ENCODE measurements at places on chromosomes 2 and 18.

DNA sequence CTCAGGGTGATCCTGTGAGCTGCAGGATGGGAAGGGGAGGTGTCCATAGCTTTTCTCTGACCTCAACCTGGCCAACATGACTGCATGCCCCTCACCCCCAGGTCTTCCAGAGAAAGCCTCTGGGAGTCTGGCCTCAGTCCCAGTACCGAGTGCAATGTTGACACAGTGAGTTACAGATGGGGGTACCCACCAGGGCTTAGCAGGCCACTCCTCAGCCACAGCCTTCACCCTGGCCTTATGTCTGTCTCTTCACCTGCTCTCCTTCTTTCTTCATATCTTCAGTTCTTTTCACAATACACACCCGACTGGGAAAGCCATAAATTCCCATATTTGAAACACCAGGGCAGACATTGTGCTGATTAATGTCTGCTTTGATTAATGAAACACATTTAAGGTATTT is 33.5 kb downstream of the AOX1 start:
- DNase-seq: no peak

DNA sequence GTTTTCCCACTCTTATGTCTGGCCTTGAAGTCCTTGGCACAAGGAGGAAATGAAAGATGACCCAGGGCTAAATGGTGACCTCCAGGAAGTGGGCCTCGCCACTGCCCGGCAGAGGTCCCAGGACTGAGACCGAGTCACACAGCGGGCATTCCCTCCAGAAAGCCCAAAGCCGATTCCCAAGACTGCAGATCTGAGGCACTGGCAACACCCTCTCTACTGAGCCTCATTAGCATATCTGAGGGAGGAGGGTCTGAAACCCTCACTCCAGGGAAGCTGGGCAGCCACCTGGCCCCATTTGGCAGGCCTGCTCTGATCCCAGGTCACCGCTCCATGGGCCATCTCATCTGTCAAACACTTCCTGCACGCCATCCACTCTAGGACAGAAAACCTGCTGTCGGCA is 29.1 kb downstream of the FAM178B start:
- no peak for DNase-seq

- DNase-seq: no peak
These were observed 28.4 kb upstream of the PXDN start for GRCh38 chr2:1772471-1773267.

- no peak for DNase-seq
These were observed 41.5 kb downstream of the RNF144A start for GRCh38 chr2:6958616-6959235.

GRCh38 chr2:119749477-119750012 is 10.2 kb upstream of the PTPN4 start:
- DNase-seq: no peak

DNA sequence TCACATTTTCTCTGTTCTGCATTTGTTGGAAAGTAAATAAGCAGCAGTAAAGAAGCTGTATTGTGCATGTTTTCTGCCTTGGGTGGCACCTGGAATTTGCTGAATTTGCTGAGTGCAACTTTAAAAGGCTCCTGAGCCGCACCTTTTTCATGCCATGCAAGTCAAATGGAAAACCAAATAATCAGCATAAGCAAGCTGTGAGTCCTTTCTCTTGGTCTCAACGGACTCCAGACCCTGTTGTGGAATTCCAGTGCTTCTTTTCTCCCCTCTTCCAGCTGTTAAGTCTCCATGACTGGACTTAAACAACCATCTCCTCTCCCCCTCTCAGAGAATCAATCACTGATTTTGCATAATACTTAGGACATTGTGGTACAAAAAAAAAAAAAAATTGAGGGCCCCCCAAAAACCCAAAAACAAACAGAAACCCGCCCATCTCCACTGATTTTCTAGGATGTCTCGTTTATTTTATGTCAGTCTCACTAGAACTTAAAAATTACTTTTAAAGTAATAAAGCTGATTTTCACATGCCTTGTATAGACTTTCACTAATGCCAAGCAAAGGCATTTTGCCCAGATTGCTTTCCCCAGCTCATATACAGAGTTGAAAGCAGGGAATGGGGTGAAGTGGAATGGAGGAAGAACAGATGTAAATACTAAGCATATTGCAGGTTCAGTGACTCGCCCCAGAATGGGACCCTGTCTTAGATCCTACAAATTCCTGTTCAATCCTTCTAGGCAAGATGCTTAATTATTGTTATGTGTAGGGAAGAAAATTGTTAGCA is 5.1 kb upstream of the CETN1 start:
- DNase-seq: no peak

- no peak for DNase-seq
These were observed 18.3 kb upstream of the RPL31 start for GRCh38 chr2:100983684-100984310.

DNA sequence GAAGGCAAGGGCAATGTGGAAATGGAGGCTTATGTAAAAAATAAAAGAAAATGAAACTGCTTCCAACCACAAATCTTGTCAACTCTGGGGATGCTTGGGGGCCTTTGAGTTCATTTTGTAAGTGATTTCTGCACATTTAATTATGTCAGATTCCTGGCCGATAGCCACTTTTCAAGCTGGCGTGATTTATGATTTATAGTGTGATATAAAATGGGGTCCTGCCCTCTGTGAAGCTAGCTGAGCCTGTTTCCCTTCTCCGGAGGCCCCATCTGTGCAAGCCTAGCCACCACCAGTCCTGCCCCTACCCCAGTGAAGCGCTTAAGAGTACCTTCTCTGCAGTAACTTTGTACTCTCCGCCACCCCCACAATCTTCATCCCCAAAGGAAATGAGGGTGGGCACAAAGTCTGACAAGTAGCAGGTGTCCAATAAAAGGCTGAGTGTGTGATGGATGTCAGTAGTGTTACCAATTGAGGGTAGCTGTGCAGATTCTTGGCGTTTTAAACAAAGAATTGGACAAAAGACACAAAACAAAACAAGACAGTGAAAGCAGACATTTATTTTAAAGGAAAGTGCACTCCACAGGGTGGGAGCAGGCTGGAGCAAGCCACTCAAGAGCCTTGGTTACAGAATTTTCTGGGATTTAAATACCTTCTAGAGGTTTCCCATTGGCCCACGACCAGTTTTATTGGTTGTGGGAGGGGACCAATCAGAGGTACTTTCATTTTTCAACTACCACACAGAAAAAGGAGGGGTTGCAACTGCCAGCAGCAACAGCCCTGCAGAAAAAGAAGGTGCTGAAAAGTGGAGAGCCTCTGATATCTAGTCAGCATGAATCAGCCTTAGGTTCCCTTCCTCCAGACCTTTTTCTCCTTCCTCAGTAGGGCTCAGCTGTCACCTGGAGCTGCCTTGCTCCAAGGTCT is 39.0 kb upstream of the SIX3 start:
- no peak for DNase-seq

DNA sequence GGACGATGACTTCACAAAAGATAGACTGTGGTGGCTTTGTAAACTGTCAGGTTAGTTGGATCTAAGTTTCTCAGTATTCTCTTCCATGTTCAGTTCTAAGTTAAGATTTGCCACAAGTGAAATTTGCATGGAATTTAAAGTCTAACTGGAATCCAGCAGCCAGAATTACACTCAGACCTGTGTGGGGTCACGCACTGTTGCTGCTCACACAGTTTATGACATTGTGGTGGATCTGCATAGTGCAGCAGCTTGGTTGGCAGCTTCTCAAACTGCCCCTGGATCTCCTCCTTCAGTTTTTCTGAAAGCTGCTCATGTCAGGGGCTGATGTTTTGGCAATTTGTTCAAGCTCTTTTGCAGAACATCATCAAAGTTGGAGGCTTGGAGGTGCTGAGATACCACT is 228.1 kb upstream of the KCNJ3 start:
- no peak for DNase-seq

- DNase-seq: no peak
These were observed 37.1 kb downstream of the RAMP1 start for GRCh38 chr2:237896507-237896892.

DNA sequence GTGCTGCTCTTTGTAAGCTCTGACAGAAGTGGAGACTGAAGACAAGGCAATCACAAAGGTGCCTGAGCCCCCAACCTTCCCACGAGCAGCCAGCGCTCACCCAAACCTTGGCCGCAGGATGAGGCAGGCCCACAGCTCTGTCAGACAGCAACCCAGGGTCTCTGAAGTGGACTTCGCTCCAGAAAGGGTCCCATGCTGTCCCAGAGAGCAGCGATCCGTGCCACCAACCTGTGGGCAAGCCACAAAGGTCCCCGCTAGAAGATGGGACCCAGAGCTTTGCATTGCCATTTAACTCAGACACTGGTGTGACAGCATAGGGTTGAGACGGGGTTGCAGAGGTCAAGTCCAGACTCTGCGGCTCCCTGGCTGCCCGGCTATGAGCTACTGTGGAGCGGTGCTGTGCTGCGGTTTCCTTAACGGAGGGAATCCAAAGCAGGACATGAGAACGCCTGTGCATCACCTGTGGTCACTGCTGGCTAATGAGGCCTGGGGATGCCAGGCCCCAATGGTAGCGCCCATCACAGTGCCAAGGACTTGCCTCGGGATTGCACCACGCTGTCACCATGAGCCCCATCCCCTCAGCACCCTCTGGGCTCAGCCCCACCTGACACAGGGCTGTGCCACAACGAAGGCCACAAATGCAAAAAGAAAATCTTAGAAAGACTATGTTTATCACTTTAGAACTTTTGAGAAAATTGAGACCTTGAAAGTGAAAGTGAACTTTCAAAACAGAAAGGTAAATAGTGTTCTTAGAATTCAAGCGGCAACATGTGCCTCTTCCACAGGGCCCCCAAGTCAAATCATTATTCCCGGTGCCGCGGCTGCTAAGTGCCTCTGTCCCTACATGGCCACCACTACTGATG is 103.4 kb downstream of the HDAC4 start:
- DNase-seq: no peak

- no peak for DNase-seq
These were observed 127.3 kb downstream of the HDAC4 start for GRCh38 chr2:239273280-239274234.

GRCh38 chr2:179948058-179948457 is 59.0 kb downstream of the CWC22 start:
- no peak for DNase-seq

DNA sequence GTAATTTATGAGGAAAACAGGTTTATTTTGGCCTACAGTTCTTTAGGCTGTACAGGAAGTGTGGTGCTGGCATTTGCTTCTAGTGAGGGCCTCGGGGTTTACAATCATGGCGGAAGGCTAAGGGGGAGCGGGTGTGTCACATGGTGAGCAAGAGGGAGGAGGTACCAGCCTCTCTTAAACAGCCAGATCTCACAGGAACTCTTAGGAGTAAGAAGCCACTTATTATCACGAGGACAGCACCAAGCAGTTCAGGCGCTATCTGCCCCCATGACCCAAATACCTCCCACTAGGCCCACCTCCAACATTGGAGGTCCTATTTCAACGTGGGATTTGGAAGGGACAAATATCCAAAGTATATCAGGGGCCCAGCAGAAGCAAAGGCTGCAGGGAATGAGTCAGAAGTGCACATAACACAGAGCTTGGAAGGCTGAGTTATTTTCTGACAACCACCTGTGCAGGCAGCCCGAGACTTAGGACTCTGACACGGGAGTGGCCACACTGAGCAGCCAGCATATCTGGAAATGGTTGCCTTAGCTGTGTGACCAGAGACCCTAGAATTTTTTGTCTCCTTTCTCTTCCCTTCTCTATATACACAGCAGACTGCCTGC is 170.9 kb downstream of the PRPF40A start:
- DNase-seq: no peak

DNA sequence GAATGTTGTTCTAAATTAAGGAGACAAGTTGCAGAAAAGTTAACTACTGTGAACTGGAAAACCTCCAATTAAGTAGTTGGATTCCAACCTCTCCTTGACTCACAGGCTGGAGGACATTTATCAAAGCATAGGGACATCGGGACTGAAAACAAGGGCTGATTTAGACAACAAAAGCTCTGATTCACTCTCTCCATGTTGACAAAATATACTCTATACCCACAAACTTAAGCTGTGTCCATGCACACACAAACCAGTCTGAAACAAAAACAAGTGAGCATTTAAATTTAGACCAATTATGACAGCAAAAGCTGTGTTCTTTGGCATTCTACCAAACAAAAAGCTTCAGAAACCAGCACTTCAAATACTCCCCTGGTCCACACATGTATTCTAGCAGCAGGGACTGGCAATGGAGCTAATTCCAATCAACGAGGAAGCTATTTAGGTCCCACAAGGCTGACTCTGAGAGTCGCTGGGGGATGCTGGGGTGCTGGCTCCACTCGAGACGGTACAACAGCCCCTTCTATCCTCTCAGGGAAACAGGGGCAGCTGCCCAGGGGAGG is 71.4 kb downstream of the NXPH2 start:
- DNase-seq: no peak

- peak; percentile 73 for DNase-seq
These were observed 26.5 kb upstream of the MCFD2 start for GRCh38 chr2:46942143-46942526.

- no peak for DNase-seq
These were observed 47.8 kb downstream of the CFAP36 start for GRCh38 chr2:55567298-55567697.

- DNase-seq: no peak
These were observed 282.5 kb upstream of the KYNU start for GRCh38 chr2:142594935-142595334.

DNA sequence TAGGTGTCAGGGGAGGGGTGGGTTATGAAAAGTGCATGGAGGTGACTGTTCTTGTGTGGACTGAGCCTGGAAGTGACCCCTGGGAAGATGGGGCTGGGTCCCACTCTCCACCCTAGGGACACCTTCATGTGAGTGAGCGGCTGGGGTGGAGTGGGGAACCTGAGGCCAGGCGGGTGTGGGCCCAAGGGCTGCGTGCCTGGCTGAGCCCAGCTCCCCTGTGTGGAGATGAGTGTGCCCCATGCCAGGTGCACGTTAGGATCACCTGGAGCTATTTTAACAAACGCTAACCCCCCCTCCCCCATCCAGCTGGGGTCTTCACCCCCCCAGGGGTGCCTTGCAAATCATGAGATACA is 26.5 kb downstream of the ZAP70 start:
- DNase-seq: no peak

GRCh38 chr2:60159519-60159918 is 393.9 kb downstream of the BCL11A start:
- no peak for DNase-seq

DNA sequence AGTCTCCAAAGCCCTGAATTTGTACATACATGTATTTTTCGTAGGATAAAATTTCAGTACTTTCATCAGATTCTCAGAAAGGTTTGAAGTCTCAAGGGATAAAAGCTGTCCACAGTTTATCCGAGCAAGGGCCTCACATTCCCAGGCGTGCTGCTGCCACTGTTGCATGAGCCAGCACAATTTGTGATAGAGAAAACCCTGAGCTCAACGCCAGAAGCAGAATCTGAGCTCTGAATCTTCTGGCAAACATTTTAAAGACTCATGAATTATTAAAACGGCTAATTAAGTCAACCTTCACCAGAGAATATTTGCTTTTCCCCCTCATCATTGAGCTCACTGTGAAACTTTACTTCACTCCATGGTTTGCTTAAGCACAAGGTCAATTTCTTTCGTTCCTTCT is 38.5 kb upstream of the STPG4 start:
- no peak for DNase-seq

- no peak for DNase-seq
These were observed 82.0 kb downstream of the PMS1 start for GRCh38 chr2:189866296-189866695.

Data from CD4-positive, alpha-beta T cell treated with Interleukin-15 for 4 hours (primary cell).